ENCODE measurements at places on chromosomes 5 and 9.

DNA sequence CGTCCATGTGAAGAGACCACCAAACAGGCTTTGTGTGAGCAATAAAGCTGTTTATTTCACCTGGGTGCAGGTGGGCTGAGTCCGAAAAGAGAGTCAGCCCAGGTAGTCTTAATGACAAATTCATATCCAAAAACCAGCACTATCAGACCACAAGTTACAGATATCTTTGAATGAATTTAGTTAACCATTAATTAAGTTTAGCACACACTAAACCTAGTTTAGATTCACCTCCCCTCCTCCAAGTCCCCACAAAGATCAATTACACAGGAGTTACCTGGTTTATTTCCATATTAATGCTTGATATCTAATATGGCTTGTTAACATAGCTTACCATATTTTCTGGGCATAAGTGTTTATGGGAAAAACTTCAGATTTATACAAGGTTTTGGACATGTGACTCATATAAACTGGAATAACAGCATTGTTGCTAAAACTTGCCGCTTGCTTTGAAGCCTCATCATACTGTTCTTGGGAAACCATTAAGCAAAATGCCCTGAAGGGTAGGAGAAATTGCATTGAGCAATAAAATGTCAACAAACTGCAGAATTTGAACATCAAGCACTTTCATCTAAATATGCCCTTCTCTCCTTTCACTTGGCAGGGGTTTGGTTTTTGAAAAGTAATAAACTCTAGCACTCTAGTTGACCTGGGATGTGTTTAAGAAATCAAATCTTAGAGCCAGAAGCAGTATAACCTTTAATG, 166.9 kb downstream of the SNCAIP start:
- DNase-seq, result no peak

GRCh38 chr5:96254980-96255691, 177.9 kb downstream of the PCSK1 start:
- DNase-seq, result no peak

- DNase-seq, result no peak
Measured at GRCh38 chr5:40396317-40396716, 283.4 kb upstream of the PTGER4 start.

DNA sequence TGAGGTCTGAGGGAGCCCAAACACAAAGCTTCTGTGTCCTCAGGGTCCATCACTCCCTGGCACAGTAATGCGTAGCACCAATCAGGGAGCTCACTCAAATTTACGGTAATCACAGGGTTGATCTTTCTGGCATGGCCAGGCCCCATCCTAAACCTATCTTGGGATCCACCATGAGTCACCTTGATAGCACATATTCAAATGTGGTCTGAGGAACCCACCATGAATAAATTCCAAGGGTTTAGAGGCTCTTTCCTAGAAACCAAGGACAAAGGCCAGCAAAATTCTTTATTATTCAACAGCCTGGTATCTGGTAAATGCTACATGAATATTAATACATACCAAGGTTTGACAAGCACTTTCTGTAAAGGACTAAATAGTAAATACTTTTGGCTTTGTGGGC, 254.5 kb downstream of the TLR4 start:
- no peak for DNase-seq

DNA sequence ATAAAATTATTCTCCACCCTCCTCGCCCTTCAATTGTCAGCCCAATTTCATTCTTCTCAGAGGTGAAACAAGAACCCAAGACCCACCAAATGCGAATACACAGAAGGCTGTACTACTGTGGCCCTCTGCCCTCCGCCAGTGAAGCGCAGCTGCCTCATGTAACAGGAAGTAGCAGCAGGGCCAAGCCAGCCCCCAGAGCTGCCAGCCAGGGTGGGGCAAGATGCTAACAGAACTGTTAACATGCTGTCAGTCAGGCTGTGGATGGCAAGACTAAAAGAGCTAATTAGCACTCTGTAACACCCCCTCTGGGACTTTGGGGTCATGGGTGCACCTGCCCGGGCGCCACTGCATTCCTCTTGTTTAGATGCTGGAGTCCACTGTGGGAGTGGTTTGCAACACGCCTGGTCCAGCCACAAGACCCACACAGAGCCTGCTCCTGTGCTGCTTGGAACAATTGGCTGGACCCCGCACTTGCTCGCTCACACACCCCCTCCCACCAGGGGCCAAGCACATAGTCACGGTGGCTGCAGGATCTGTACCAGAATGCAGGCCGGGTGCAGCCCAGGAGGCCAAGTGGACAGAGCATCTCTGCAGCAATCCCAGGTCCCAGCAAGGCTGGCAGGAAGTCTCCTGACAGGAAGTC, 14.5 kb upstream of the HEXB start:
- no peak for DNase-seq

- no peak for DNase-seq
Measured at GRCh38 chr9:79581388-79581787, 9.6 kb downstream of the TLE4 start.

DNA sequence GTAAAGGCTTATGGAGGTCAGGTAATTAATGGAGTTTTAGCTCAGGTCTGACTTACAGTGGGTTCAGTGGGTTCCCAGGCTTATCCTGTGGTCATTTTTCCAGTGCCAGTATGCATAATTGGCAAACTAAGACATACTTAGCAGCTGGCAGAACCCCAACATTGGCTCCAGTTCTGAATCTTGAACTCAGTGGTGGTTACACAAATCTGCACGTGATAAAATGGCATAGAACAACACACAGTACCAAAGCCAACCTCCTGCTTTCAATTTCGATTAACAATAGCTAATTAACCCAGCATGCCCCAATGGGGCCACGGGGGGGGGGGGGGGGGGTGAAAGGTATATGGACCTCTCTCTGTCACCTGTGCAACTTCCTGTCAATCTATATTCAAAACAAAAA, 19.0 kb upstream of the BARX1 start:
- DNase-seq, result no peak

DNA sequence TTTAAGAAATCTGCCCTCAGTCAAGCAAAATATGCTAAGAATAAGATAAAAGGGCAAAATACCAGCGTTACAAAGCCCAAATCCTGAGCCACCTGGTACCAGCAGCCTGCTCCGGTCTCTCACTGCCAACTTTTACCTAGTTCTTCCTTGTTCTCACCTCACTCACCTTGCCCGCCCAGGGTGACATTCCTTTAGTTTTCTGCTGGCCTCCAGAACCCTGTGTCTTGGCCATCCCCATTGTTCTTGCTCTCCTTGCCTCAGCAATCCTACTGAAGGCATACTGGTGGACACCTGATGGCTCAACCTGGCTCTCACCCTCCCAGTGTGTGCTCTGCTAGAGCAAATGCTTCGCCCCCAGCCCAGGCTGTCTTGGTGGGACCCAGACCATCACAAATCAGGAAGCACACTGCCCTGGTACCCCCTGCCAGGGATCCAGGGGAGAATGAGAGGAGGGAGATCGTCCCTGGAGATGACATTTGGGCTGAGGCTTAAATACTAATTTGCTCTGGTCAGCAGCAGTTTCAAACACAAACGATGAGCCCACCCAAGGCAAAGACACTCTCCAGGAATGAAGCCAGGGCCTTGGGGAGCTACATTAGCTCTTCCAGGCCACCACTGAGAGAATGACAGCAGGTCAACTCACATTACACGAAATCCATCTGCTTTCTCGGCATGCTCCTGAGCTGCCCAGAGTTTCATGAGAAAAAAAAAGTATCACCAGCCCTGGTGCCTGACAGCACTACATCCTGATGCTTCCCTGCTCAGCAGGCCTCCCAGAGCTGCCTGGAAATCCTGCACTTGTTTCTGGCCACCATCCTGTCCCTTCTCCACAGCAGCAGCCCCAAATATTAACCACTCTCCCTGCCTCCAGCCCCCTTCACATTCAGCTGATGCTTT, 12.2 kb upstream of the SEPTIN8 start:
- no peak for DNase-seq

DNA sequence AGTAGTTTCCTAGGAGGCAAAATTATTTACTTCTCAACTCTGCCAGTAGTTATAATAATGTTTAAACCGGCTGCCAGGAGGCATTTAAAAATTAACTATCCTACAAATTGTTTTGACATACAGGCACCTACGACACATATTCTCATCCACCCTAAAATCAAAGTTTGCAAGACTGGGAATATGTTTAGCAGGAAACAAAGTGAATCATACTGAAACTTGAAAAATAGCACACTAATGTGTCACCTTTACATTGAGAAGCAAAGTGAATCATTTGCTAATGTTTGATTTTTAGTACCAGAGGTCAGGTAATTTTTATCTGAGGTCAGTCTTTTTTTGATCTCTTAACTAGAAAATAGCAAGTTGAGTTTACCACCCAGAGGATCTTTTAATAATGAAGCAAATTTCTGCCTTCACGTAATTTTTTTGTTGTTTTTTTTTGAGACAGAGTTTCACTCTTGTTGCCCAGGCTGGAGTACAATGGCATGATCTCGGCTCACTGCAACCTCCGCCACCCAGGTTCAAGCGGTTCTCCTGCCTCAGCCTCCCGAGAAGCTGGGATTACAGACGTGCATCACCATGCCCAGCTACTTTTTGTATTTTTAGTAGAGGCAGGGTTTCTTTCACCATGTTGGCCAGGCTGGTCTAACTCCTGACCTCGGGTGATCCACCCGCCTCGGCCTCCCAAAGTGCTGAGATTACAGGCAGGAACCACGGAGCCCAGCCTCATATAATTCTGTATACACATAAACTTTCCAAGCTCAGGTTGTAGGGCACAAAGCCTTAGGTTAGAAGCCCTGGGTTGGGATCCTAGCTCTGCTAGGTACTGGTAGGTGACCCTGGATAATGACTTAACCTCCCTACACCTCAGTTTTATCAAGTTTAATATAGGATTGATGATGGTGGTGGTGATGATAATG, 124.3 kb downstream of the UGCG start:
- no peak for DNase-seq

GRCh38 chr5:61817472-61818326, 485.6 kb downstream of the ZSWIM6 start:
- no peak for DNase-seq

- no peak for DNase-seq
Measured at GRCh38 chr9:133282464-133283238, 7.7 kb upstream of the ABO start.

DNA sequence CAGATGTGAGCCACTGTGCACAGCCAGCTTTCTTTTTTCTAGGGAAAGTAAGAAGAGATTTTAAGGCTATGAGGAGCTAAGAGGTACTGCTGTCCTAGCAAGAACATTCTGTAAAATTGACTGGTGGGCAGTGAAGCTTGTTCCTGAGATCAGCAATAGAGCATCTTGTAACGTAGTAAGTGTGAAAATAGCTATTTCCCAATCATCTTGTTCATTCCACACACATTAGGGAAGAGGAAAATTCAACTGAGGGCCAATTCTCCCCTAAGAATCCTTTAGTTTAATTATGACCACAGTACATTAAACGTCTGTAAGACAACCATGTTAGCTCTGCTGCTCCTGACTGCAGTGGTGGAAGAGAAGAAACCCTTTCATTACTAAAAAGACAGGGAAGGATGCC, 246.2 kb downstream of the EFNA5 start:
- no peak for DNase-seq

- no peak for DNase-seq
Measured at GRCh38 chr5:134119720-134120119, 5.2 kb downstream of the TCF7 start.

GRCh38 chr9:96164268-96164683, 137.7 kb downstream of the HSD17B3 start:
- DNase-seq, result no peak

- DNase-seq, result peak; percentile 92
Measured at GRCh38 chr5:132437604-132438266, 52.8 kb downstream of the IRF1 start.

- DNase-seq, result no peak
Measured at GRCh38 chr5:116764941-116765340, 190.3 kb upstream of the SEMA6A start.

- peak; percentile 88 for DNase-seq
Measured at GRCh38 chr9:136342181-136343120, 15.1 kb downstream of the GPSM1 start.

- DNase-seq, result no peak
Measured at GRCh38 chr9:83665580-83666200, 42.1 kb downstream of the UBQLN1 start.

DNA sequence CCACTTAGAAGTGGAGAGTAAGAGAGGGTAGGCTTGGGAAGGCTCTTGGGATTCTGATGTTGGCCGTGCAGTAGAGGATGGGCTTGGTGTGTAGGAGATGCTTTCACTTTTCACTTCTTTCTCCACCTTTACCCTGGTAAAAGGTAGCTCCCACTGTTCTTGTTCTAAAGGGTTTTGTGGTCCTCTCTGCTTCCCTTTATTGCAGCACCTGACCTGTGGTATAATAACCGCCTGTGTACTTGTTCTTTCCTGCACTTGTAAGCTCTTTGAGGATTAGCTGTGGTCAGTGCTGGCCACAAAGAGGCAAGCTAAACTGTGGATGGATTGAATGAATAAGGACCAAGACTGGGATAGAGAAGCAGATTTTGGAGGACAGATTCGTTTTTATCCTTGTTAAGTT, 25.2 kb downstream of the KDM4C start:
- no peak for DNase-seq

DNA sequence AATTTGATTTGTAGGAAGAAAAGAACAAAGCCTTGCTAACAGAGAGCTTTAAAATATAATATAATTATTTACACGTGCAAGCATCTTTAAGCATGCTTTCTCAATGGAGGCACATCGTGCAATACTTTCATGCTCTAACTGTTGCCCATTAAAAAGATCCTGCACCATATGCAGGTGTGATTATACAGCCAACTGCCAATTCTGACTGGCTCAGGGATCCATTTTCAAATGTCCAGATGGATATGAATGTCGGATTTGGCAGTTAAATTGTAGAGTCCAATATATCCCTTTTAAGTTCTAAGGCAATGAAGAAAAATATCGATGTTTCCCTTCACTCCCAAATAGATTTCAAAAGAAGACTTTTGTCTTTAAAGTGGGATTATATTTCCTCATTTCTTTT, 416.4 kb upstream of the CD180 start:
- DNase-seq, result no peak

DNA sequence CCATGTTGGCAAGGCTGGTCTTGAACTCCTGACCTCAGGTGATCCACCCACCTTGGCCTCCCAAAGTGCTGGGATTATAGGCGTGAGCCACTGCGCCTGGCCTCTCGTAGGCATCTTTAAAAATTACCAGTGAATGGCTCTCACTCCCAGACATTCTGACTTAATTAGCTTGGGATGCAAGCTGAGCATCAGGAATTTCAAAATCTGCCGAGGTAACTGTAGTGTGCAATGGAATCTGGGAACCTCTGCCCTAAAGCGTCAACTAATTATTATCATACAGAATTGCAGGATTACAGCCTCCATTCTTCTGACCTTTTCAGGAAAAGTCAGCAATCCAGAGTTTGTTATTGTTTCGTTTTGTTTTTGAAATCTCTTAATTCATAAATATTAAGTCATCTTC, 213.4 kb upstream of the DMAC1 start:
- DNase-seq, result no peak

GRCh38 chr5:66247176-66247960, 103.3 kb downstream of the SREK1 start:
- no peak for DNase-seq

DNA sequence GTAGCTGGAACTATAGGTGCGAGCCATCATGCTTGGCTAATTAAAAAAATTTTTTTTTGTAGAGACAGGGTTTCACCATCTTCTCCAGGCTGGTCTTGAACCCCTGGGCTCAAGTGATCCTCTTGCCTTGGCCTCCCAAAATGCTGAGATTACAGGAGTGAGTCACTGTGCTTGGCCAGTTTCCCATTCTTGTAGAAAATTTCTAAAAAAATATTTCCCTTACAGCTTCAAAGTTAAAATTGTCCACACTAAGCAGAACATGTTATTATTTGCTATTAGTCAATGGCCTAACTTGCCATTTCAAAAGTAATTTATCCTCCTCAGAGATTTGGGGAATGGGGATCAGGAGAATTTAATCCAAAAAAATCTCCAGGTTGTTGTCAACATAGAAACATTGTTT, 40.1 kb downstream of the SLC38A9 start:
- DNase-seq, result no peak

- no peak for DNase-seq
Measured at GRCh38 chr9:86035827-86036440, 63.4 kb downstream of the GOLM1 start.
